ENCODE measurements at places on chromosomes 12 and 14. TPM values are rescaled to one million over a fixed set of nuclear protein-coding genes. Genes with fewer than 3 reads are reported as not detected.

- no peaks in the 10 kb centered on the region for H3K36me3 ChIP-seq
- H3K4me1 ChIP-seq = no peaks in the 10 kb centered on the region
- peak overlapping the region; percentile 24 for H3K4me3 ChIP-seq
- H3K27ac ChIP-seq = no peak overlapping the region
- H3K27me3 ChIP-seq = peaks cover 57% of the 10 kb centered on the region
Observed at GRCh38 chr14:88323523-88324199, 592 bp upstream of the KCNK10 start.

The ANG gene
- total RNA-seq = 3.8 TPM

DNA sequence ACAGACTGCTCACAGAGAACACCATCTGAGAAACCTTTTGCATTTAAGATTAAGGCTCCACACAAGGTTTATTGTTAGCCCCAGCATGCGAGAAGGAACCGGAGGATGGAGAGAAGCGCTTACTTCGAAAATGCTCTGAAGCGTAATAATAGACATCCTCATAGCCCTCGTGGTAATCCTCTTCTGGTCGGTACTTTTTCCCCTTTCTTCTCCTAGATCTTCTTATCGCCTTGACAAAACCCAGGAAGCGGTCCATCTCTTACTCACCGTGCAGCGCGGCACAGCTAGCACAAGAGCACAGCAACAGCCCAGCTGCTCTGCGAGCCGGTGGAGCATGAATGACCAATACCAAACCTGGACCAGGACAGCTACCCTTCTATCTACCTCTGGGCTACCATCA lies 125.1 kb upstream of the GRIP1 start:
- H3K27me3 ChIP-seq = no peaks in the 10 kb centered on the region
- no peaks in the 10 kb centered on the region for H3K36me3 ChIP-seq
- no peak overlapping the region for H3K4me3 ChIP-seq
- no peak overlapping the region for H3K27ac ChIP-seq

GRCh38 chr14:101054671-101055070 lies 151.1 kb upstream of the RTL1 start:
- peak; percentile 17 for DNase-seq
- no peak overlapping the region for H3K27ac ChIP-seq
- no peaks in the 10 kb centered on the region for H3K36me3 ChIP-seq
- no peak overlapping the region for H3K4me3 ChIP-seq
- no peaks in the 10 kb centered on the region for H3K4me1 ChIP-seq

The PROX2 gene
- total RNA-seq = not detected

DNA sequence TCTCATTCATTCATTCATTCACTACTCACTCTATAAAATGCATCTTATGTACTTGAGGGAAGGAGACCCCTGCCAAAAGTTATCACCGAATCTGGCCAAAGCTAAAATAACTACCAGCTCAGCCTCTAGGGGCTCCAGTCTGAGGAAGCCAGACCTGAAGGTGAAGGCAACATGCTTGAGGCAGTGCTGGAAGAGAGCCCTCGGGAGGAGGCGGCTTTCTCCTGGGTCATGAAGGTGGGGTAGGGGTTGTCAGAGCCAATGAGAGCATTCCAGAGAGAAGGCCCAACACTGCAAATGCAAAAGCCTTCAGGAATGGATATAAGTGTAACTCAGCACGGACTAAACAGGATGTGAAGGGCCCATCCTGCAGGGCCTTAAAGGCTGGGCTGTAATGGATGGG lies 62.4 kb downstream of the GSC start:
- no peak overlapping the region for H3K27ac ChIP-seq
- no peak for DNase-seq
- no peak overlapping the region for H3K4me3 ChIP-seq
- H3K27me3 ChIP-seq = no peaks in the 10 kb centered on the region
- no peaks in the 10 kb centered on the region for H3K36me3 ChIP-seq

The ITPR2 gene
- 22.1 TPM for total RNA-seq

The CLEC4D gene
- total RNA-seq = not detected

DNA sequence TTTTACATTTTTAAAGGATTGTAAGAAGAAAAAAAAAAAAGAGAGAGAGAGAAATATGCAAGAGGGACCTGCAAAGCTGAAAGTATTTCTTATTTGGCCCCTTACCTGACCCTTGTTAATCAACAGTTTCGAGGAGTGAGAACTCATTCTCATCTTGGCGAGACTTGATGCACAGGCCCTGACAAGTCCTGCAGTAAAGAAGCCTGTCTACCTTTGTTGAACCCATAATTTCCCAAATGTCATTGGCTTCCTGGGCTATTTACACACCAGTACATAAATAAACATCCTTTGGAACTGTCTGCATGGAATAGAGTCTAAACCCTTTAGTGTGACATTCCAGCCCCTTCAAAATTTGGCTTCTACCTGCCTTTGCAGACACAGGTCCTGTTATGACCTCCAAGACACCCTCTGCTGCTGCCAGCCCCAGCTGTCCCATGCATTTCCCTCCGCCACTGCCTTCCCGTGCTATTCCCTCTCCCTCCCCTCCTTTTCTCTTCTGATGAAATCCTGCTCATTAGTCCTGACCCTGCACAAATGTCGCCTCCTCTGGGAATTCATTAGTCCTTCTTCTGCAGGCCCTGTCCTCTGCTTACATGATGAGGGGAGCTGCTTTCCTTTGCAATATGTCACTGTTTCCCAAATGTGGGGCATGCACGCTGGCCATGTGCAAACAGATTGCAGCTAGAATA lies 35.1 kb downstream of the MYL2 start:
- DNase-seq = no peak
- no peak overlapping the region for H3K27ac ChIP-seq
- H3K36me3 ChIP-seq = no peaks in the 10 kb centered on the region
- H3K27me3 ChIP-seq = no peaks in the 10 kb centered on the region
- no peak overlapping the region for H3K4me3 ChIP-seq
- no peaks in the 10 kb centered on the region for H3K4me1 ChIP-seq

DNA sequence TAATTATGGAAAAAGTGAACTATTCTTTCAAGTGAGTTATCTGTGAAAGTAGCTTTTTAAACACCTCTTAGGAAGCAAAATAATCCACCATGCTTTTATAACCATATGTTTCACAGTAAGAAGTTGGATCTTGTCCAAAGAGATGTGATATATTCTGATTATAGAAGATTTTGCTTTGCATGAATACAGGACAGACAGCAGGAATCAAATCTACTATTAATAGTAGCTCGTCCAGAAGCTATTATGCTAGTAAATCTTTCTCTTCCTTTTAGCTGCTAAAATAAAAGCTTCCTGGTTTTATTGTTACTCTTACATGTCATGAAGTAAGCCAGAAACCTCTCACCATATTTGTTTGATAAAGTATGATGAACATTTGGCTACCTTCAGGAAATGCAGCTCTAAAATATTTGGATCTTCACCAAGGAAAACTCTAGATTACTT lies 257.0 kb downstream of the IPO8 start:
- no peak overlapping the region for H3K27ac ChIP-seq
- no peaks in the 10 kb centered on the region for H3K4me1 ChIP-seq
- no peak for DNase-seq
- no peaks in the 10 kb centered on the region for H3K36me3 ChIP-seq
- H3K4me3 ChIP-seq = no peak overlapping the region

The RAB5B gene
- 135 TPM for total RNA-seq

GRCh38 chr12:101929365-101930041 lies 52.1 kb downstream of the DRAM1 start:
- no peaks in the 10 kb centered on the region for H3K36me3 ChIP-seq
- no peak overlapping the region for H3K4me3 ChIP-seq
- H3K27ac ChIP-seq = no peak overlapping the region
- no peak for DNase-seq
- no peaks in the 10 kb centered on the region for H3K27me3 ChIP-seq
- peaks cover 31% of the 10 kb centered on the region for H3K4me1 ChIP-seq

The HSPA2 gene
- 16.3 TPM for total RNA-seq

The DUSP6 gene
- total RNA-seq = 24.5 TPM
